Central memory CD8-positive, alpha-beta T cell (primary cell): ENCODE measurements at places on chromosomes 7 and 10.

- DNase-seq = no peak
Observed at GRCh38 chr10:118958984-118959925, 70.3 kb upstream of the NANOS1 start.

DNA sequence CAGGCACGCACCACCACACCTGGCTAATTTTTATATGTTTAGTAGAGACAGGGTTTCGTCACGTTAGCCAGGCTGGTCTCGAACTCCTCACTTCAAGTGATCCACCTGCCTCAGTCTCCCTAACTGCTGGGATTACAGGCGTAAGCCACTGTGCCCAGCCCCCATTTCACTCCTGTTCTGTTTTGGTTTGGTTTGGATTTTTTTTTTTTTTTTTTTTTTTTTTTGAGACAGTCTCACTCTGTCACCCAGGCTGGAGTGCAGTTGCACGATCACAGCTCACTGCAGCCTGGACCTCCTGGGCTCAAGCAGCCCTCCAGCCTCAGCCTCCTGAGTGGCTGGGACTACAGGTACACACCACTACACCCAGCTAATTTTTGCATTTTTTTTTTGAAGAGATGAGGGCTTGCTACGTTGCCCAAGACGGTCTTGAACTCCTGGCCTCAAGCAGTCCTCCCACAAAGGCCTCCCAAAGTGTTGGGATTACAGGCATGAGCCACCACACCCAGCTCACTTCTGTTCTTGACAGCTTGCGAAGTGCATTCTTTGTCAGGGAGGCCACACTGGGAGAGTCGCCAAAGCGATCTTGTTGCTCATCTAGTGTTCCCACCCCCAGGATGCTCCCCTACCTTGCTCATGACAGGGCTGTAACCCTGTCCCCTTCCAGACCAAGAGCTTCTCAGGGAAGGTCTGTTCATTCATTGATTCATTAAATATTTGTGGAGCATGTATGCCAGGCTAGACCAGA lies 229.1 kb downstream of the CUX1 start:
- DNase-seq = no peak

DNA sequence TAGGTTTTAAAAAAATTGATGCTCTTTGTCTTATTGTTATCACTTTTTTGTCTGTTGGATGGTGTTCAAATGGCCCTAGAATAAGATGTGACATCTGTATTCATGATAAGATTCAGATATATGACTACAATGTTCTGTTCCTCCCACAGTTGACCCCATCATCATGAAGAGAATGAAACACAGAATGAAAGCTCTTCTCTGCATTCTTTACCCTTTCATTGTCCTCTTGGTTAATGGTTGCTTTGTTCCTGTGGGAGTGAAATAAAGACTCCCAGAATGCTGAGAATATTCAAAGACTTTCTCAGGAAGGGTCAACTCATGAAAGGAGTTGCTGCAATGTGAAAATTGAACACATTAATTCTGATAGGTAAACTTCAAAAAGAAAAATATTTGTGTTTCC lies 1015.8 kb downstream of the SORCS3 start:
- DNase-seq = no peak

DNA sequence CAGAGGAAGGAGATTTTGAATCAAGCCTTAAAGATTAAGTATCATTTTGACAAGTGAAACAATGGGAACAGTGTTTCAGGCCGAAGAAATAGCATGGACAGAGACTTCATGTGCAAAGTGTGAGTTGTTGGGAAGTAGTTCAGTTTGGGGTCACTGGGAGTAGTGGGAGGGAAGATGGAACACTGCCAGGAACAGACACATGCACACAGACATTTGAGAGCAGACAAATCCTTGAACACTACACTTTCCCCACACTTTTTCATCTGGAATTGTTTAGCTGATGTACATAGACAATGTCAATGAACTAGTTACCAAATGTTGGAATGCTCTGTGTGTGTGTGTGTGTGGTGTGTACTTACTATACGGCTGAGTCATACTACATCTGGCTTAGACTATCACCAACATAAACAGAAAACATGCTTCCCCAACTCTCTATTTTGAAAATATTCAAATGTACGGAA lies 52.4 kb upstream of the LRRC17 start:
- no peak for DNase-seq

DNA sequence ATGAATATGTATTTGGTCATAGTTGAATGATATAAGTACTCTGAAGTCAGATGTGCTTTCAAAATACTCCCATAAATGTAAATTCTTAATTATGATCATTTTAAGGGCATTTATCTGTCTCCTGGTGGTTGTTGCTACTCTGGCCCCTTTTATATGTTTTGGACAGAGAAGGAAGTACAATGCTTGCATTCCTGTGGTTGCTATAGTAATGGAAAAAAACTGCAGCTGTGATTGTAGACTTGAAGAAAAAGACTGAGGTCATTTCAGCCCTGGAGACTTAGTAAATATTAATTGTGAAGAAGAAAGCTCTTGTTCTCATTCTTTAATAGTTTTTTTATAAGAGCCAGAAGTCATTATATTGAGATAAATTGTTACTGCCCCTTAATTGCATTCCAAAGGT lies 70.2 kb upstream of the FERD3L start:
- no peak for DNase-seq

GRCh38 chr10:11120711-11121110 lies 103.0 kb downstream of the CELF2 start:
- DNase-seq = no peak

- DNase-seq = no peak
Observed at GRCh38 chr7:5661942-5662341, 119.5 kb downstream of the RNF216 start.
